ENCODE measurements at places on chromosomes 13 and 19. TPM values are rescaled to one million over a fixed set of nuclear protein-coding genes. Genes with fewer than 3 reads are reported as not detected.

- no peak for DNase-seq
These were observed 178.4 kb downstream of the COL4A1 start for GRCh38 chr13:110128546-110128945.

The PRSS57 gene
- total RNA-seq: not detected

DNA sequence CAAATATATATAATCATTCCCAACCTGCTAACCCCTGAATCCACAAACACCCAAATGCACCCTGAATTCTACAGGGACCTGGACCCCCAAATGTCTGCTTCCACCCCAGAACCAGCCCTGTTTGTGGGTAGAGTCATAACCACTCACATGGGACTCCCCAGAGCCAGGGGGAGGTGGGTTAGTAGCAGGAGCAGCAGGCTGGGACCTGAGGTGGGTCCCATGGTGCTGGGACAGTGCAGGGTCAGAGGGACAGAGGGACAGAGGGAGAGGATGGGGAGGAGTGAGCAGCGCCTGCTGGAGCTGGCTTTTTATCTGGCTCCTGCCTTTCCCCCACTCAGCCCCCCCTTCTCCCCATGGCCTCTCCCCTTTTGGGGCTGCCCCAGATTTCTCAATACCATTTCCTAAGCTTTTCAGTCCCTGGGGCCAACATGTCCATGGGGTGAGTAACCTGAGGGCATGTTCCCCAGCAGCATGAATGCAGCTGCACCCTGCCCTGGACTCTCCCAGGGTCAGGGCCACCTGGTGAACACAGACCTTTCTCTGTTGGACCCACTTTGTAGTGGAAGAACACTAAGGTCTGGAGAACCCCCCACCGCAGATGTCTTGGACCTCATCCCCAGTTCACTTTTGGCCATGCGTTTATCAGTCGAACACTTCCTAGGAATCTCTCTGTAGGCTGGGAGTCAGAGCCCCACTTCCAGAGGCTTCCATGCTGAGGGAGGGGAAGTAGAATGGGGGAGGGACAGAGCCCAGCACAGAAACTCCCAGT, at the start of gene C3:
Gene C3 (minus strand): TSS at position 282 of the 769 bp plus-strand sequence. CDS start 61 bp downstream, at position 221.
- no peak for DNase-seq

DNA sequence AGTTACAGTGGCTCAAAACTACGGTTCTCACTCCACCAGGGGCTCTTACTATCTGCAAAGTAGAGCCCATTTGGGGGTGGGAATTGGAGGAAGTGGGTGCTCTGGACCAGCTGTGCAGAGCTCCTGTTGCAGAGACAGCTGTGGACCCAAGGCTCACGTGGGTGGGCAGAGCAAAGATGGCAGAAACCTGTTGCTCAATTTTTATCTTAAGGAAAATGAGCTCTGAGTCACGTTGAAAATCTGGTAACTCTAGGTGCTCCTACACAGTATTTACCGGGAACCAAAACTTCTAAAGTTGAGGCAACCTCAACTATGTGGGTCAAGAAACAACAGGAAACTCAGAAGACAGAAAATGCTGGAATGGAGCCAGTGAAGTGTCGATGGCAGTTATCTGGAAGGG, 30.2 kb upstream of the SLC15A1 start:
- no peak for DNase-seq

DNA sequence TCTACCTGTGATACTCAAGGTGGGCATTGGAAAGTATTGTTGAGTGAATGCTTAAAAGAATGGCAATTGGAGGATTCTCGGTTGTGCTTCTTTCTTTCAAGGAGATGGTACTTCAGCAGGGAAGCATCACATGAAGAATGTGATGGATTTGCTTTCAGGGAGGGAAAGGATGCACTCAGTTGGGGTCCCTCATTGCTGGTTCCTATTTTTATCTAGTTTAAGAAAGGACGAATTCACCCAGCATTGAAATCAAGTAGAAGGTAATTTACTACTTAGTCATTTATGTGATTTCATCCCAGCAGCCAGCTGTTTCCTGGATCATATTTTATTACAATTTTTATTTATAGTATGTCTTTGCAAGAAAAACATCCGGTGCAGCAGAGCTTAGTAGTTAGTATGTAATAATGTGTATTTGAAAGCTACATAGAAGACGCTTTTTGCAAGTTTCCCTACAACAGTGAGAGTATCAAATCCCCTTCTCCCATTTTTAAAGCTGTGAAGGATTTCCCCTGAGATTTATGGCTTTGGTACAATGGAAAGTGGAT, 417.9 kb downstream of the GPC5 start:
- DNase-seq: no peak

The SLC5A5 gene
- total RNA-seq: not detected

The EPSTI1 gene
- 7.6 TPM for total RNA-seq

DNA sequence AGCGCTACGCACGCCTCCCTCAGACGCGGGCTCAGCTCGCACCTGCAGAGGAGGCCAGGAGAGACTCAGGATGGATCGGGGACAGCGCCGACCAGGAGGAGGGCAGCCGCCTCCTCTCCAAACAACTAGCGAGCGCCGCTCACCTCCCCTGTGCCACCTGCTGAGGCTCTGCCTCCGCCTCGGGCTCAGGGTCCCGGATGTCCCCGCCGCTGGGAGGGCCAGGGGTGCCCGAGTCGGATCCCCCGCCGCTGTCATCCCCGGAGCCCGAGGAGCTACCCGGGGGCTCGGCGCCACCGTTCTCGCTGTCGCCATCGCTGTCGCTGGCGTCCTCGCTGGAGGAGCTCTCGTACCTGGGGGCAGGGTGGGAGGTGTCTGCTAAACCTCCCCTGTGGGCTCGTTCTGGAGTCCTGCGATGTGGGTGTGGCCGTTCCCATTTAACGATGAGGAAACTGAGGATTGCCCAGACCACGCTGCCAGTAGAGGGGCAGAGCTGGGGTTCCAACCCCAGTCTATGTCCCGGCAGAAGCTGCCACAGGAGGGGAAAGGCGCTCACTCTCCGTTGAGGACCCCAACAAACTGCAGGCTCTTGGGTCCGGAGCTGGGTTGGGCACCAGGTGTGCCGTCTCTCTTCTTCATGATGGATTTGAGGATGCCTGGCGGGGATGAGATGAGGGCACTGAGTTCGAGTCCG, 9.2 kb downstream of the KANK3 start:
- no peak for DNase-seq

DNA sequence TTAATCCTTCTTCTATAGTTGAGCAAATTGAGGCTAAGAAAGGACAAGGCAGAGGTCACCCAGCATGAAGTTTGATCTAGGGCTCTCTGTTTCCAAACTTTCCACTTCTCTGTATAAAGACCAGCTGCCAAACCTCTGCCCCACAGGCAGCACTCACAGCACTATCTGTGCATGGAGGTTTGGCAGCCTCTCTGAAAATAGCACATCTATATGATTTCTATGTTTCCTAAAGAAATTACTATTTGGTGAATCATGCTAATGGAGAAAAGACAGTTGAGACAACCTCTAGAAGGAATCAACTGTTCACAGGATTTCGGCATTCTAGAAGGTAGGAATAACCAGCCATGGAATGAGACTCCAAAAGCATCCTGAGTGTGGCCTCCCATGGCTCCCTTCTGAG, 554.5 kb downstream of the IRS2 start:
- DNase-seq: no peak

- no peak for DNase-seq
These were observed 93.7 kb upstream of the SGCG start for GRCh38 chr13:23086968-23087623.

DNA sequence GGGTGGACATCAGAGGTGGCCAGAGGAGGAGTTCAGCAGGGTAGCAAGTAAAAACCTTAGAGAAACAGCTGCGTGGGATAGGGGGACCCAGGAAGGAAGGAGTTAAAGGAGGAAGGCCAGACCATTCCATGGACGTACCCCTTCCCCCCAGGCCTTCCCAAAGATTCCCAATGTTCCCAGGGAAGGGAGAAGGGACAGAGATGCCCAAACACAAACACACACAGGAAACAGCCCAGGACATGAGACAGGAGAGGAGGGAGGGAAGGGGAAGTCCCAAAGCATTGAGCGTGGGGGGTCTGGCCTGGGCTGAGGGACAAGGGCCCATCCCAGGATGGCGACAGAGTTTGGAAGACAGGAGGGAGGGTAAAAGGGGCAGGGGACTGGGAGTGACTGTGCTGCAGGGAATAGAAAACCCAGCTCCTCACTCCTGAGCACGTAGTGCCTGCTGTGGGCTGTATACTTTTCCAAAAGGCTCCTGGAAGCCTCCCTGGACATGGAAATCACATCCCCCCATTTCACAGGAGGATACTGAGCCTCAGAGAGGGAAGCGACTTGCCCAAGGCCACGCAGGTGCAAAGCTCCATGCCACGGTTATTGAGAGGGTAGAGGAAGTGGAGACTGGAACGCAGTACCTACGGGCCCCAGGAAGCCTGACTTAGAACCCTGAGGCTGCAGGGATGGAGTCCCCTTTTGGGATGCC, 1.1 kb downstream of the SYDE1 start:
- DNase-seq: no peak

GRCh38 chr13:66567899-66568612, 662.1 kb downstream of the PCDH9 start:
- DNase-seq: no peak

The ANKLE1 gene
- 0.19 TPM for total RNA-seq

GRCh38 chr13:44575741-44576350, at the start of gene TSC22D1:
TSC22D1 (minus strand) TSS chr13:44576330; CDS start chr13:44576074, 256 bp downstream.
- peak; percentile 48 for DNase-seq

The AMH gene
- 0.68 TPM for total RNA-seq

The CALR3 gene
- total RNA-seq: not detected

The CHAF1A gene
- 4.5 TPM for total RNA-seq

- DNase-seq: no peak
These were observed 14.3 kb downstream of the RASA3 start for GRCh38 chr13:114118086-114118485.

DNA sequence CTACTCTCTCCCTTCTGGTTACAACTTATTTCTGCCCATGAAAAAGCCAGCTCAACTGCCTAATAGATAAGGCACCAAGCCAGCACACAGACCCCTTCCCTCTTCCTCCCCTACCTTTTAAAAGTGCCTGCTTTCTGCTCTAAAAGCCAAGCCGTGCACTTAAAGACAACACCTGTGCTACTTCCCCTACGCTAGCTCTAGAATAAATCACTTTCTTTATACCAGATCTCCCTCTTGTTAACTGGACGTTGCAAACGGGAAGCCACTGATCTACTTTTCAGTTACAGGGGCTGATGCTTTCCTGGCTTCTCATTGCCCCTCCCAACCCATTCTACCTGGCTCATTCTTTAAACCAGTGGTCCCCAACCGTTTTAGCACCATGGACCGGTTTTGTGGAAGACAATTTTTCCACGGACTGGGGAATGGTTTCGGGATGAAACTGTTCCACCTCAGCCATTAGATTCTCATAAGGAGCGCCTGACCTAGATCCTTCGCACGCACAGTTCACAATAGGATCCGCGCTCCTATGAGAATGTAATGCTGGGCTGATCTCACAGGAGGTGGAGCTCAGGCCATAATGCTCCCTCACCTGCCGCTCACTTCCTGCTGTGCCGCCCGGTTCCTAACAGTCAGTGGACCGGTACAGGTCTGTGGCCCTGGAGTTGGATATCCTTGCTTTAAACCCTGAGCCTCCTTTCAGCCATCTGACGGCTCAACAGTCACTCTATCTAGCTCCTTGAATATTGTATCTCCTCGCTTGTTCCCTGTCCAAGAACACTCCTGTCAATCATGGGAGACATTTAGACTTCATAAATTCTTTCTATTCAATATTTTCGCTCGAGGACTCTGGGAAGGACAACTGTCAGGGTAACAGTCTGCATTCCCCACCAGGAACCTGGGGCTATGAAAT, 841 bp upstream of the ZNF223 start:
- DNase-seq: no peak

- no peak for DNase-seq
These were observed 2.8 kb upstream of the KCNJ14 start for GRCh38 chr19:48452289-48453190.

DNA sequence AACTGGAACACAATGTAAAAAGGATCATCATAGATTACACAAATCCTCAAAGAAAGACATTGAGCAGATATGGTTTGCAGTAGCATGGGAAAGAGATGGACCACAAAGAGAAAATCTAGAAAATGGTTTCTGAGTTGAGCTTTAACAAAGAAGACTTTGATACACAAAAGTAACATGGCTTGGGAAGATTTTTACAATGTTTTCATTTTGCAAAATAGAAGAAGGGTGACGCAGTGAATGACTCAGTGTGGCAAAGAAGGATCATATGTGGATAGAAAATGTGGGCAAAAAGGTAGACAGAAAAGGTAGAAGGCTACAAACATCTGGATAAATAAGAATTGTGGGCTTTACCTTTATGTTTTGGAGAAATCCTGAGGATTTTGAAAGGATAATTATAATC, 1220.5 kb downstream of the PCDH17 start:
- no peak for DNase-seq

- no peak for DNase-seq
These were observed 159.4 kb downstream of the NHLRC3 start for GRCh38 chr13:39197647-39198007.

The GZMM gene
- not detected for total RNA-seq

The DNASE2 gene
- 22.7 TPM for total RNA-seq

DNA sequence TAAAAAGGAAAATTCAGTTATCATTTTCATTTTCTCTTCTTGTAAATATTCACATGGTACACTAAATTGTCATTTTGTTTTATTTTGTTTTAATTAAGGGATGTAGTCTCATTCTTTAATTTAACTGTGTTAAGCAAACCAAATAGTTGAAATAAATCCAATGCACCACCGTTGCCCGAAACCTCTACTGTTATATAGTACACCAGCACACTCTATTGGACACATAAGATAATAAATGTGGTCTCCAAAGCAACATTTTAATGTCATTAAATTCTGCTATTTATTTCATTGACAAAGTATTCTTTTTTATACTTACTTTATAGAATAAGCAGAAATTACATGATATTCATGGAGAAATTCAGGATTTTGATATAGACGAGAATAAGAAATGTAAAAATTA, 156.4 kb upstream of the FREM2 start:
- no peak for DNase-seq

DNA sequence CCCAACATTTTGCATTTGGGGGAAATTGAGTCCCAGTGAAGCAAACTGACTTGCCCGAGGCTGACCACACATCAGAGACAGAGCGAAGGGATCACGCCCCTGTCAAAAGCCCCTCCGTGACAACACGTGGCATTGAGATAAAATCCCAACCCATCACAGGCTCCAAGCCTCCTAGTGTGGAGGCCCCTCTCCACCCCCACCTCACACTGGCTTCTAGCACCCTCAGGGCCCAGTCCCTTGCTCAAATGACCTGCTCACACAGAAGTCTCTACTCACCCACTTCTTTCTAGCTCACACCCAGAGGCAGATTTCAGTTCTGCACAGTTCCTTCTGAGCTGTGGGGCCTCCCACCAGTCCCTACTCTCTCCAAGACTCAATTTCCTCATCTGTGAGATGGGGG, 10.3 kb downstream of the HPN start:
- no peak for DNase-seq

GRCh38 chr19:35284153-35285094, 2.1 kb downstream of the HAMP start:
- DNase-seq: no peak

The PBX4 gene
- total RNA-seq: not detected

- peak; percentile 85 for DNase-seq
These were observed 9.3 kb downstream of the HOOK2 start for GRCh38 chr19:12766051-12766521.

- no peak for DNase-seq
These were observed 54.4 kb upstream of the RGCC start for GRCh38 chr13:41402691-41403511.

- no peak for DNase-seq
These were observed 4.7 kb downstream of the PNMA8A start for GRCh38 chr19:46466536-46467196.

- DNase-seq: no peak
These were observed 5.7 kb downstream of the CARS2 start for GRCh38 chr13:110700186-110700585.

- peak; percentile 51 for DNase-seq
These were observed 10.0 kb downstream of the CFD start for GRCh38 chr19:869245-870177.

GRCh38 chr13:38429916-38430315, 80.3 kb downstream of the UFM1 start:
- DNase-seq: no peak
